ENCODE measurements at places on chromosomes 3 and 15.

DNA sequence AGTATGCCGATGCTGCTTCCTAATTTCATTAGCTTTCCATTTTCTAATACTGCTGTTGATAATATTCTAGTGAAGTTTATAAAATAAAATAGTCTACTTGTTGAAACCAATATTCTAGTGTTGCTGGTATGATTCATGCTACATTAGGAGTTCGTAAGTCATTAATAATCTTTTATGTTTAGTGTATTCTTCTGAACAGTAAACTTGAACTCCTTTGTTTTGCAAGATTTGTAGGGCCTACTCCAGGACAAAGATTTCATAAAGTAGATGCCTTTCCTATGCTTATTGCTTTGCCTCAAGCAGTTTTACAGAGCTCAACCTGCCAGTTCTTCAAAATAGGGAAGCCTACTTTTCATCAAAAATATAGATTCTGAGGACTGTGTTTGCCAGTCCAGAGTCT, 111.5 kb downstream of the RSRC1 start:
- DNase-seq = no peak

- peak; percentile 36 for DNase-seq
Observed at GRCh38 chr3:13896473-13897154, 16.7 kb upstream of the WNT7A start.

- DNase-seq = no peak
Observed at GRCh38 chr3:120487191-120487650, 36.4 kb upstream of the FSTL1 start.

DNA sequence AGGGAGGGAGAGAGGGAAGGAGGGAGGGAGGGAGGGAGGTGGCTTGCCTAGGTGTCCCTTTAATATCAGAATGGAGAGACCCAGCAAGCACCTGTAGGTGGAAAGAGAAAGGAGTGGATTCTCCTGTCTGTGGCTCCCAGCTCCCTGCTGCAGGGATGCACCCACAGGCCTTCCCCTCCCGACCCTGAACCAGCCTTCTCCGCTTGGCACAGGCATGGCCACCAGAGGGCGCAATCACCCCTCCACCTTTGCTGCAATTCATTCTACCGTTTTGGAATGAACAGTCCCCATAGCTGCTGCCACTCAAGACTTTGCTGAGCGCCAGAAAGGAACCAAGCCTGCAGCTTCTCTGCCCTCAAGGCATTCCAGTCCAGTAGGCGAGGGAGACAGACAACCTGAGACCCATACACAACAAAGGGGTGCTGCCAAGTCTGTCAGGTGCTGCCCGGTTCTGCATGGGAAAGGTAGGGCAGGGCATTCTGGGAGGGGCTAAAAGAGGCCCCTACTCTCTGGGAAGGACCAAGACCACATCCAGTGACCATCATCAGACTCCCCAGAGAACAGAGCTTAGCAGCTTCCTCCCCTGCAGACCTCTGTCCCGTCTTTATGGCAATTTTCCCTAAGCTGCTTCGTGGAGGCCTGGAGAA, 4.9 kb downstream of the TLR9 start:
- peak; percentile 68 for DNase-seq

DNA sequence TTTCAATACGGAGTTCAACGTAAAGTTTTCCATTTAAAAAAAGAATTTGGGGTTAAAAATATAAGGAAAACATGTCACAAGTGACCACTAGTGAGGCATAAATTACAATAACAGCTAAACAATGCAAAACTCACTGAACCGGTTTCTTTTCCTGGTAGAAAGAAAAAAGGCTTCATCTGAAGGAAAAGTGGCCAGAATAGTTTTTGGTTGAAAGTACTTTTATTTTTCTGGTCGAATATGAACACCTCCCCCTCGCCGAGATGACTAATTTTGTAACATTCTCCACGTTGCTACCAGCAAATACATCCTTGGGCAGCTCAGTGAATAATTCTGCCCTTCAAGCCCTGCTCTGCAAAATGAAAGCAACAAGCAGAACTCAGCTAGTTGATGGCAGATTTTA, 3.9 kb upstream of the SRGAP3 start:
- DNase-seq = no peak
